ENCODE measurements at places on chromosomes 13 and 19. TPM values are rescaled to one million over a fixed set of nuclear protein-coding genes. Genes with fewer than 3 reads are reported as not detected.

GRCh38 chr13:78868991-78869390 is 210.0 kb upstream of the OBI1 start:
- DNase-seq, result no peak

DNA sequence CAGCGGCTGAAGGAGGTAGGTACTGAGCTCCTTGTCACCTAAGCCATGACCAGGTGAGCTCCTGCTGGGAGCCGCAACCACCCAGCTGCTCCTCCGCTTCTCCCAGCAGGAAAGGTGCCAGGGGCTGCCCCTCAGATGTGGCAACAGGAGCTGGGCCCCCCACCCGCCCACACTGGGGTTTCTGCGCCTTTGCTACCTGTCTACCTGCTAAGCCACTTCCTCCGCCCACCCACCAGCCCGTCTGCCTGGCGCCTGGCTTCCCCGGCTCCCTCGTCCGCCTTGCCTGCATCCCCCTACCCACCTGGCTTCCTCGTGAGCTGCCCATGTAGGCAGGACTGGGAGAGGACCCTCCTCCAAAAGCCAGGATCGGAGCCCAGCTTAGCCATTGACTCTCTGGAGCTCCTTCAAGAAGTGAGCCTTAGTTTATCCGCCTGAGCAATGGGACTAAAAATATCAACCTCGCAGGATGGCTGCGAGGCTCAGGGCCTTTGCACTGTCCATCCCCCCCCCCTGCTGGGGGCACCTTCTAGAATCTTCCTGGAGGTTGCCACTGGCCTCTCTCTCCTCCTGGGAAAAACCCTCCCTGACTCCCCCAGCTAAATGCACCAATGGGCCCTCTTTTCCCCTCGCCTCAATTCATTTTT is 55.8 kb upstream of the KLF2 start:
- DNase-seq, result no peak

- no peak for DNase-seq
These were observed 29.6 kb downstream of the PPP5C start for GRCh38 chr19:46376241-46377153.

DNA sequence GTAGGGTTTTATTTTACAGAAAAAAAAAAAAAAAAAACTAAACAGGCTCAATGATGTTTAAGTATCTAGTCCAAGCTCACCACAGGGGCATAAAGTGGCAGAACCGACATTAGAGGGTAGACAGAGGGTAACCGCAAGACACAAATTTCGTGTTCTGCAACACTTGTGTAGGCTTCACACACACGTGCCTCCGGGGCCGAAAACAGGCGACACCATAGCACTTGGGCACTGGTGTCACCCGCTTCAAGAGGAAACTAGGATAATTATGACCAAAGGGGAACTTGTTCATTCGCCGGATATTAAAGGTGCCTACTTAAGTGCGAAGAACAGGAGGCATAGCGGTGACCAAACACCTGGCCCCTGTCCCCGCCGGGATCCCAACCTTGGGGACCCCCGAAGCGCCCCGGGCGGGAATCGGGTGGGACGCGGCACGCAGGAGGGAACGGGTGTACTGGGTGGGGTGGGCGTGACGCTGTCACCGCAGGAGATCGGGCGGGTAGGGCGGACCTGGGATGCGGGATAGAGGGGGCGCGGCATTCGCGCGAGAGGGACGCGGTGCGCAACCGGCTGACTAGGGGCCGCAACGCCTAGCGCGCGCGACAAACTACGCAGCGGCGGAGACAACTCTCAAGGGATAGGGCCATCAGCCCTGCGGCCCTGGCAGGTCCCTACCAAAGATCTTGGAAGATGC is 558 bp downstream of the MZT1 start:
- DNase-seq, result no peak

The SHANK1 gene
- total RNA-seq, result 0.39 TPM

The C1QTNF9B gene
- not detected for total RNA-seq

Data from esophagus muscularis mucosa (tissue), 4 donors.